ENCODE measurements at places on chromosomes 12 and 14. TPM values are rescaled to one million over a fixed set of nuclear protein-coding genes. Genes with fewer than 3 reads are reported as not detected.

DNA sequence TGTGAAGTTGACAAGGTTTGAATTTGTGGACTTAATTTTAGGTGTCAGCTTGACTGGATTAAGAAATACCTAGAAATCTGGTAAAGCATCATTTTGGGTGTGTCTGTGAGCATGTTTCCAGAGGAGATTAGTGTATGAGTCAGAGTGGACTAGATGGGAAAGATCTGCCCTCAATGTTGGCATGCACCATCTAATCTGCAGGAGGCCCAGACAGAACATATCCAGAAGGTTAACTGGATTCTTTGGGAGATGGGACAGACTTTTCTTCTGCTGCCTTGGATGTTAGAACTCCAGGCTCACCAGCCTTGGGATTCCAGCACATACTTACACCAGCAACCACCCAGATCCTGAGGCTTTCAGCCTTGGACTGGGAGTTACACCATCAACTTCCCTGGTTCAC is 14.1 kb downstream of the SGPP1 start:
- DNase-seq = no peak
- H3K4me3 ChIP-seq = no peak overlapping the region
- H3K4me1 ChIP-seq = peaks cover 13% of the 10 kb centered on the region
- no peaks in the 10 kb centered on the region for H3K36me3 ChIP-seq
- no peaks in the 10 kb centered on the region for H3K27me3 ChIP-seq

- H3K4me1 ChIP-seq = peaks cover 6% of the 10 kb centered on the region
- H3K36me3 ChIP-seq = no peaks in the 10 kb centered on the region
- no peak overlapping the region for H3K4me3 ChIP-seq
- H3K27me3 ChIP-seq = no peaks in the 10 kb centered on the region
Observed at GRCh38 chr14:104076743-104077142, 8.8 kb upstream of the ASPG start.

- peaks cover 9% of the 10 kb centered on the region for H3K4me1 ChIP-seq
- DNase-seq = no peak
- no peaks in the 10 kb centered on the region for H3K36me3 ChIP-seq
- peaks cover 5% of the 10 kb centered on the region for H3K27me3 ChIP-seq
- no peak overlapping the region for H3K27ac ChIP-seq
- no peak overlapping the region for H3K4me3 ChIP-seq
Observed at GRCh38 chr14:103127861-103128598, 4.8 kb downstream of the TNFAIP2 start.

The EP400 gene
- 62.8 TPM for total RNA-seq

DNA sequence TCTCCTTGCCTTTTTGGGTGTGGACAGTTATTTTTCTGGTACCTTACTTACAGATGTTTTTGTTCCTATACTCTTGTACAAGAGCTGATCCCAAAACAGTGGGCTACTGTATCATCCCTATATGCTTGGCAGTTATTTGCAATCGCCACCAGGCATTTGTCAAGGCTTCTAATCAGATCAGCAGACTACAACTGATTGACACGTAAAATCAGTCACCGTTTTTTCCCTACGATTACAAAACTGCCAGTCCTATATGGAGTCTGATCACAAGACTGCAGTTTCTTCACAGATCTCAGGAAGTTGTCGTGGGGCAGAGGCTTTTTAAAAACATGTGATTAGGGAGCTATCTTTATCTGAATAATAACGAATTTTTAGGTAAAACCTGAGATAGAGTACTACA is 1.3 kb downstream of the LYSET start:
- no peaks in the 10 kb centered on the region for H3K27me3 ChIP-seq
- H3K27ac ChIP-seq = no peak overlapping the region
- H3K4me1 ChIP-seq = peaks cover 23% of the 10 kb centered on the region

- no peak overlapping the region for H3K4me3 ChIP-seq
- H3K4me1 ChIP-seq = peaks cover 32% of the 10 kb centered on the region
- peaks cover 85% of the 10 kb centered on the region for H3K27me3 ChIP-seq
Observed at GRCh38 chr12:53952871-53953734, 1.6 kb upstream of the HOXC12 start.

The OVCH1 gene
- total RNA-seq = not detected

- H3K27me3 ChIP-seq = no peaks in the 10 kb centered on the region
- H3K36me3 ChIP-seq = peaks cover 50% of the 10 kb centered on the region
- no peaks in the 10 kb centered on the region for H3K4me1 ChIP-seq
- H3K27ac ChIP-seq = no peak overlapping the region
- DNase-seq = no peak
- no peak overlapping the region for H3K4me3 ChIP-seq
Observed at GRCh38 chr12:121438905-121439304, 39.0 kb downstream of the RNF34 start.

The TAS2R8 gene
- not detected for total RNA-seq

GRCh38 chr14:100841761-100842403 is 16.0 kb downstream of the MEG3 start:
- no peaks in the 10 kb centered on the region for H3K4me1 ChIP-seq
- H3K27ac ChIP-seq = no peak overlapping the region
- H3K36me3 ChIP-seq = no peaks in the 10 kb centered on the region
- no peak overlapping the region for H3K4me3 ChIP-seq
- no peak for DNase-seq

DNA sequence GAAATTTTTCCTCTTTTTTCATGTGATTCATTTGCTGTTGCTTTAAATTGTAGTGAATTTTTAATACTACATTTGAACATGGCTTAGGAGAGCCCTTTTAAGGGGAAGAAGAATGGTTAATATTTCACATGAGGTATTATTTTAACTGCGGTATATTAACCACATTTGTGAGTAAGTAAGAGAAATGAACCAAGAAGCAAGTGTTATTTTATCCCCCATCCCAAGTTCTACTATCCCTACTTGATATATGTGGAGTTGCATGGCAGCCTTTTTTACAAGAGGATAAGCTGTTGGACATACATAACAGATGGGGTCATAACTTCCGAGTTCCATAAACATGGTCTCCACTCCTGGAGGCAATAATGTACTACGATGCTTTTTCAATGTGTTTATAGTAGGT is 623.3 kb downstream of the LRFN5 start:
- no peaks in the 10 kb centered on the region for H3K36me3 ChIP-seq
- H3K27me3 ChIP-seq = no peaks in the 10 kb centered on the region
- no peak overlapping the region for H3K27ac ChIP-seq
- no peak overlapping the region for H3K4me3 ChIP-seq
- H3K4me1 ChIP-seq = no peaks in the 10 kb centered on the region

The ST8SIA1 gene
- total RNA-seq = 0.79 TPM
